ENCODE measurements at places on chromosomes 4 and X. TPM values are rescaled to one million over a fixed set of nuclear protein-coding genes. Genes with fewer than 3 reads are reported as not detected.

Gene CXorf51A
- not detected for total RNA-seq

Gene MAGED4
- total RNA-seq = 0.43 TPM

- DNase-seq = no peak
These were observed 705.1 kb downstream of the CENPC start for GRCh38 chr4:66840178-66840577.

DNA sequence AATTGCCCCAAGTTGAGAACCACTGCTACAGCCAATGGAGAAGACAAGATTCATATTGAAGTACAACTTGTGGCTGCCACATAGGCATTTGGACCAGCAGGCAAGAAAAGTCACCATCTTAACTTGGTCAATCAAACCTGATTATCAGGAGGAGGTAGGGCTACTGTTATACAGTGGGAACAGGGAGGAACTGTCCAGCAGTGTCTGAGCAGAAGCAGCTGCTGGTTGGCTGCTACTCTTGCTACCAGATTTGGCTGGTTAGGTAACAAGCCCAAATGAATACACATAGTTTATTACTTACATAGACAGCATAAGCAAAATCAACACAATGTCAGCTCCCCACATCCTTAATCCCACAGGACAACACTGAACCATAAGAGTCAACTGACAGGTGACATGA is 39.4 kb downstream of the ATP1B4 start:
- DNase-seq = no peak

GRCh38 chr4:74133786-74134499 is 24.0 kb upstream of the MTHFD2L start:
- peak; percentile 32 for DNase-seq

DNA sequence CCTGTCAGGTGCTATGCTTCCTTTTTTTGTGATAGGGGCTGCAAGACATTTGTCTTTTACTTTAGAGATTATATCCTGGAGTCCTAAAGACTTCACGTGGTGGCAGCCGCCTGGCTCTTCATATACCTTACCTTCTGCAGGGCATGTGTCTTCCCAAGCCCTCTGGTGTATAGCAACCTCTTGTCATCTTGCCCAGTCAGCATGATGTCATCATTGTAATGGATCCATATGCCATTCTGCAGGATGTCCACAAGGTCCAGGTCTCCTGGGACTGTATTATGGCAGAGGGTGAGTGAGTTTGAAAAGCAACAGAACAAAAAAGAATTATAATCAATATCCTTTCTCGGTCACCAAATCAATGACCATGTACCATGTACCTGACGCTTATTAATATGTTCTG is 82.2 kb upstream of the SCOC start:
- DNase-seq = no peak

All from T-cell (primary cell).